Stimulated activated CD4-positive, alpha-beta T cell treated with anti-CD3 and anti-CD28 coated beads, Interleukin-1b, Interleukin-23, amount 100 ng/mL, for 1 hour (primary cell): ENCODE measurements at places on chromosomes 3 and 15.

DNA sequence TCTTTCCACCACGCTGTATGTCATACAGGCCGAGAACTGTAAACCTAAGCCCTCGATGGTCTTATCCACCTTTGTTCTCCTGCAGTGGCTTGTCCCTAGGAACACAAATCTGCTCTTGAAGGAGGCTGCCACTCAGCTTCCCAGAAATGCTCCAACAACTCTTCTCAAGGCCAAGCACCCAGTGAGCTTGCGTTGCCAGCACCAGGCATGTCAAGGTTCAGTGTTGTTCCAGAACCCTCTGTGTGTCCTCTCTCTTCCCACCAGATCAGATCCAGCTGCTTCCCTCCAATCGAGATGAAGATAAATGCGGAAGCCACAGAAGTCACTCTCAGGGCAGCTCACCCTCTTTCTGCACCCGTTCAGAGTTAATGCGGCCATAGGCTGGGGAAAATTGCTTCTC is 11.3 kb upstream of the MYZAP start:
- no peak for DNase-seq

- no peak for DNase-seq
Observed at GRCh38 chr3:178436773-178437172, 99.5 kb upstream of the KCNMB2 start.

DNA sequence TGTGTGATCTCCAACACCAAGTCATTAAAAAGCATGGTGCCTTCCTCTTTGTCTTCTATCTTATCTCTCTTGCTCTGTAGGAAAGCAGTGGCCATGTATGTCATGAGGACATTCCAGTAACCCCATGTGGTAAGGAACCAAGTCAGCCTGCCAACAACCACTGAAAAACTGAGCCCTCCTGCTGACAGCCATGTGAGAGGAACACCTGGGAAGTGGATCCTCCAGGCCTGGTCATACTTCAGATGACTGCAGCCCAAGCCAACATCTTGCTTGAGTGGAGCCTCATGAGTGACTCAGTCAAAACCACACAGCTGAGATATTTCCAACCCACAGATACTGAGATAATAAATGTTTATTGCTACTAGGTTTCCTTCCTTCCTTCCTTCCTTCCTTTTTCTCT is 597.3 kb downstream of the ZIC1 start:
- DNase-seq: no peak

- DNase-seq: no peak
Observed at GRCh38 chr3:37116998-37117397, 57.4 kb downstream of the LRRFIP2 start.

GRCh38 chr3:194103983-194104751 is 31.8 kb upstream of the HES1 start:
- DNase-seq: no peak

DNA sequence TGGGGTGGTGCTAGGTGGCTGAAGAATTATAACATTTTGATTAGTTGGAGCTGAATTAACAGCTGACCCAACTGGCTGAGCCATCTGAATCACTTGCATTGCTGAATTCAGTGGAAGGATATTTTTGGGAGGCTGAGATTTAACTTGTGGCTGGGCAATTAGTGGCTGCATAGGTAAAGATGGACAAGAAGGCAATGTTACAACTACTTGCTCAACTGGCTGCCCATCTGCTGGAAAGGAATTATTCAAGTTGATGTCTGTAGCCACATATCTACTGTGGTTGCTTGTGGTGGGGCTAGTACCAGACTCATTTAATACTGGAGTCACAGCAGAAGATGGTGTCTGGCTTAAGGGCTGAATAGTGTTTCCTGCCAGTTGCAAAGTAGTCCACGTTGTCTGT is 36.4 kb downstream of the USF3 start:
- no peak for DNase-seq
